SK-N-SH (cell line): ENCODE measurements at places on chromosomes 11 and 22.

GRCh38 chr11:2526808-2527381 lies 82.1 kb downstream of the KCNQ1 start:
- H3K27me3 ChIP-seq, result no peaks in the 10 kb centered on the region
- H3K4me3 ChIP-seq, result no peak overlapping the region
- no peak for DNase-seq
- no peak overlapping the region for H3K27ac ChIP-seq
- H3K4me1 ChIP-seq, result peaks cover 5% of the 10 kb centered on the region; the same call in 1 of the 2 replicates
- H3K36me3 ChIP-seq, result no peaks in the 10 kb centered on the region

DNA sequence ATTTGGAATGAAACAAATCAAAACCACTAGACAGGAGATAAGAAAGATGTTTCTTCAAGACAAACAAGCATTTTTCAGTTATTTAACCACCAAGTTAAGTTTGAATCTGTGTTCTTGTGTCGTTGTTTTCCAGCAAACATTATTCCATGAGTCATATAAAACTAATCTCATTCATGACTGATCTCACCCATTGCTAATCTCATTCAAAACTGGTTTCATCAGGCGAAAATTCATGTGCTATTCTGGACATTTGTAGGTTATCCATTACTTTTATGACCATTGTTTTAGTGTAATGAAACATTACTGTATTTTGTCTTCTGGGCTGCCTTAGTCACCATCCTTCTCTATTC lies 221.8 kb downstream of the DDX10 start:
- no peaks in the 10 kb centered on the region for H3K36me3 ChIP-seq
- no peak overlapping the region for H3K4me3 ChIP-seq
- DNase-seq, result no peak

- peak overlapping the region; percentile 56 for H3K4me3 ChIP-seq
- H3K27me3 ChIP-seq, result peaks cover 12% of the 10 kb centered on the region; the same call in 1 of the 2 replicates
- no peak overlapping the region for H3K27ac ChIP-seq
- H3K4me1 ChIP-seq, result no peaks in the 10 kb centered on the region
Measured at GRCh38 chr11:128686745-128687177, 7.1 kb upstream of the FLI1 start.

GRCh38 chr11:89477175-89477574 lies 14.0 kb downstream of the NOX4 start:
- H3K4me1 ChIP-seq, result no peaks in the 10 kb centered on the region
- H3K27me3 ChIP-seq, result no peaks in the 10 kb centered on the region
- H3K4me3 ChIP-seq, result no peak overlapping the region
- DNase-seq, result no peak

DNA sequence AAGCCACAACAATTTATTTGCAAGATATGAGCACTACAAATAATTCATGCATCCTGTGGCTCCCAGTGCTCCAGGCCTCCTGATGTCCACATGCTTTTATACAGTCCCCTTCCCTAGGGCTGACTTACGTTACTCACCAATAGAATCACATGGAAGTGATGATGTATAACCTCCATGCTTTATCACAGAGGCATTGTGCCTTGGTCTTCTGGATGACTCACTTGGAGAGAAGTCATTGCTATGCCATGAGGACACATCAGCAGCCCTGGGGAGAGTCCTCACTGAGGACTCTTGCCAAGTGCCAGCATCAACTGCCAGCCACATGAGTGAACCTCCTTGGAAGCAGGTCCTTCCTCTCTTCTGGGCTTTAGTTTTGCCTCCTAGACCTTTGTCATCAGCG lies 22.0 kb upstream of the IGSF9B start:
- no peaks in the 10 kb centered on the region for H3K36me3 ChIP-seq
- H3K4me3 ChIP-seq, result no peak overlapping the region
- no peak overlapping the region for H3K27ac ChIP-seq
- no peaks in the 10 kb centered on the region for H3K4me1 ChIP-seq
- no peaks in the 10 kb centered on the region; the same call in 1 of the 2 replicates for H3K27me3 ChIP-seq

GRCh38 chr11:1830322-1831223 lies 4.2 kb upstream of the SYT8 start:
- DNase-seq, result peak; percentile 40

- H3K36me3 ChIP-seq, result no peaks in the 10 kb centered on the region
- peaks cover 6% of the 10 kb centered on the region; the same call in 1 of the 2 replicates for H3K4me1 ChIP-seq
- no peak for DNase-seq
- H3K27me3 ChIP-seq, result no peaks in the 10 kb centered on the region
- H3K4me3 ChIP-seq, result no peak overlapping the region
- no peak overlapping the region for H3K27ac ChIP-seq
Measured at GRCh38 chr11:134477486-134477885, 65.4 kb upstream of the B3GAT1 start.

DNA sequence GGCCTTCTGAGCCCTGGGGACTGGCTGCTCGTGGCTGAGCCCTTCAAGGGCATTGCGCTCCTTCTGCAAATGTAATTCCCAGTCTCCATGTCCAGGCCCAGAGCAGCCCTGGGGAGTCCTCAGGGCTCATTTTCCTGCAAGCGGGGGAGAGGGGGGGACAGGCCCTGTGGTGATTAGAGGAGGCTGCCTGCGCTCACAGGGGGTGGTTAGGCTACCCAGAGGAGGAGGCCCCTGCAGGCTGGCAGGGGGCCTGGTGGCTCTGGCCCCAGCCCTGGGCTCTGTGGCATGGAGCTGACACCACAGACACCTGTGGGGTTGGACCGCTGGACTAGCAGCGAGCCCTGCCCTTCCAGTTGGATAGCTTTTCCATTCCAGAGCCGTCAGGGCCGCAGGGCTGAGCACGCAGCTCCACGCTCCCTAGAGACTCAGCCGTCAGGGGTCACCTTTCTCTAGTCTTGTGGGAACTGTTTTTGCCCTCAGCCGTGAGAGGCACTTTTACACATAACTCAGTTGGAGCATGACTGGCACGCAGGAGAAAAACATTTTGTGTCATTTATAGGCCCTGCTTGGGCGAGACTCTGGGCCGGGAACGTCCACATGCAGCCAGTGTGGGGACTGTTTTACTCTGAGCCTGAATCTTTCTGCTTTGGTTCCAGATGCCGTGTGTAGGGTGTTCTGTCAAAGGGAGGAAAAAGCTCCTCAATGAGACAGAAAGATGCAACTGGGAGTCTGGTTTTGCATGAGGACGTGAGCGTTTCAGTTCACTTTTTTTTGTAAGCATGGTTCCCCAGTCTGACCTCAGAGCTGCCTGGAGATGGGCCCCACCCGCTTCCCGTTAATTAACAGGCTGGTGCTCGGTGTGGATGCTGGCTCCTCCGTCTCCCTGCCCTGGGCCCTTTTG lies 58.1 kb downstream of the LRP5 start:
- H3K27me3 ChIP-seq, result no peaks in the 10 kb centered on the region
- no peak overlapping the region for H3K4me3 ChIP-seq
- DNase-seq, result peak; percentile 69
- peaks cover 11% of the 10 kb centered on the region; the same call in 1 of the 2 replicates for H3K36me3 ChIP-seq

DNA sequence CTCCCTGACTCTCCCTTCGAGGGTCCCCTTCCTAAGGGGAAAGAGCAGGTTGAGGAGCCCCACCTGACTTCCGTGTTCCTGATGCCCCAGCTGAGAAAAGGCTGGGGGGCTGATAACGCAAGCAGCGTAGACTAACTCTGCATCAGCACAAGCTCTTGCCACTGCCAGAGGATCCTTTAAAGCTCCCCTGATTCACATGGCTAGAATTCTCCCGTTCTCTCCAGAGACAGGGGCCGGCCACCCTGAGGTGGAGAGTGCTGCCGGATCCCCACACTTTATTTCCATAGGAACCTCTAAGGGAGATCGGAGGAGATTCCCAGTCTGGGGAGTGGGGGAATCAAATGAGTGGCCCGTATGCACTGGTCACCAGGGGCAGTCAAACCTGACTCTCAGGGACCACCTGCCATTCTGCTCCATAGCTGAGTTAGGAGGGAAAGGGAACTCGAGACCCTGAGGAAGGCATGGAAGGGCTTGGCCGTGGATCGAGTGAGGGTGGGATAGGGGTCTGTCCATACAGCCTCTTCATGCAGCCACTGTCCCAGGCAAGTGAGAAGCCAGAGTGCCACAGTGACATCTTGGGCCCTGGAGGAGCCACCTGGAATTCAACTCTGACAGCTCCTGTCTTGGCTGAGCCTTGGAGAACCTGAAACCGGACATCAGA lies 1.4 kb upstream of the VSIG10L2 start:
- H3K27me3 ChIP-seq, result no peaks in the 10 kb centered on the region
- no peaks in the 10 kb centered on the region for H3K36me3 ChIP-seq
- H3K4me3 ChIP-seq, result no peak overlapping the region
- no peak overlapping the region for H3K27ac ChIP-seq
- DNase-seq, result no peak
- peaks cover 16% of the 10 kb centered on the region; the same call in 1 of the 2 replicates for H3K4me1 ChIP-seq

GRCh38 chr22:44181033-44181911 lies 547 bp downstream of the PARVG start:
- no peak overlapping the region for H3K27ac ChIP-seq
- no peak overlapping the region for H3K4me3 ChIP-seq
- no peaks in the 10 kb centered on the region for H3K4me1 ChIP-seq
- H3K36me3 ChIP-seq, result no peaks in the 10 kb centered on the region
- no peaks in the 10 kb centered on the region for H3K27me3 ChIP-seq
- DNase-seq, result no peak

DNA sequence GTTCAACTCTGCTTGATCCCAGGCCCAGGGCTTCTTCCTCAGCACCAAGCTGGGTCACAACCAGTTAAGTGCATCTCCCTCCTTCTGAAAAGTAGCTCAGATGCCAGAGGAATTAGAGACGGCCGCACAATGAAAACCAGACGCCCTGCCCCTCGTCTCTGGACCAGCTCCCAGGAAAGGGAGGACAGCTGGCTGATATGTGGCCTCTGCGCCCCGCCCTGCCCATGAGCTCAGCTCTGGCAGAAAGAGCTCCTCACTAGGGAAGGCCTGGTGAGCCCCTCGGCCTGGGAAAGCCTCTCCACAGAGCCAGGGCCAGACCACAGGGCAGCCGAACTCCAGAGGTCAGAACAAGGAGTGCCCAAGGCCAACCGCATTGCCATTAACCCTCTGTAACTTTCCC lies 18.1 kb upstream of the SCGB1A1 start:
- H3K27ac ChIP-seq, result peak overlapping the region; percentile 52; the same call in 1 of the 2 replicates
- H3K4me3 ChIP-seq, result no peak overlapping the region
- peak; percentile 93 for DNase-seq
- H3K36me3 ChIP-seq, result no peaks in the 10 kb centered on the region
- no peaks in the 10 kb centered on the region for H3K27me3 ChIP-seq
- peaks cover 29% of the 10 kb centered on the region for H3K4me1 ChIP-seq

- peaks cover 37% of the 10 kb centered on the region; the same call in 1 of the 2 replicates for H3K4me1 ChIP-seq
- no peak overlapping the region for H3K4me3 ChIP-seq
- no peak for DNase-seq
- no peaks in the 10 kb centered on the region for H3K27me3 ChIP-seq
Measured at GRCh38 chr22:20578707-20579106, 71.3 kb downstream of the MED15 start.

DNA sequence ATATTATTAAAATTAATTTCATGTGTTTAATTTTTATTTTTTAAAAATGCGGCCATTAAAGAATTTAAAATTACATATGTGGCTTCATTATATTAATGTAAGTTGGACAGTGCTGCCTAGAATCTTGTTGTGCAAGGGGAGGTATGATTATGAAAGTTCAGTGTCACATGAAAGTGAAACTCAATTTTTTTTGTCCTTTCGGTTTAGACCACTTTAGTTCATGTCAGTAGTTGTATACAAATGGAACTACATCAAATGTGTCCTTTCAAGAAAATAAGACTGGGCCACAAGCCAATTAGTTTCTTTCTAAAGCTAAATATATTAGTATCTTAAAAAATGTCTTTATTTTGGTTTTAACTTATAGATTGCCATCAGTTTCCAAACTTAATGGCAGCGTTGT lies 35.7 kb downstream of the TBCEL start:
- no peak for DNase-seq
- no peaks in the 10 kb centered on the region for H3K4me1 ChIP-seq
- H3K27ac ChIP-seq, result no peak overlapping the region
- peaks cover 96% of the 10 kb centered on the region for H3K36me3 ChIP-seq
- H3K4me3 ChIP-seq, result no peak overlapping the region

- no peaks in the 10 kb centered on the region for H3K36me3 ChIP-seq
- H3K4me1 ChIP-seq, result peaks cover 55% of the 10 kb centered on the region
- DNase-seq, result no peak
Measured at GRCh38 chr11:33696411-33696810, 4.2 kb downstream of the C11orf91 start.

- H3K27me3 ChIP-seq, result no peaks in the 10 kb centered on the region
- no peak for DNase-seq
- peaks cover 6% of the 10 kb centered on the region; the same call in 1 of the 2 replicates for H3K4me1 ChIP-seq
- H3K27ac ChIP-seq, result no peak overlapping the region
Measured at GRCh38 chr11:31652528-31652927, 143.0 kb downstream of the ELP4 start.

GRCh38 chr11:117816846-117817367 lies 7.6 kb downstream of the FXYD2 start:
- H3K27ac ChIP-seq, result no peak overlapping the region
- H3K4me1 ChIP-seq, result peaks cover 8% of the 10 kb centered on the region; the same call in 1 of the 2 replicates
- H3K27me3 ChIP-seq, result no peaks in the 10 kb centered on the region
- DNase-seq, result no peak
- H3K36me3 ChIP-seq, result no peaks in the 10 kb centered on the region

GRCh38 chr22:37069319-37069718 lies 17.8 kb downstream of the KCTD17 start:
- H3K4me3 ChIP-seq, result no peak overlapping the region
- H3K27me3 ChIP-seq, result peaks cover 23% of the 10 kb centered on the region; the same call in 1 of the 2 replicates
- no peak for DNase-seq
- no peaks in the 10 kb centered on the region for H3K36me3 ChIP-seq
- H3K4me1 ChIP-seq, result no peaks in the 10 kb centered on the region

- no peaks in the 10 kb centered on the region for H3K4me1 ChIP-seq
- H3K27me3 ChIP-seq, result no peaks in the 10 kb centered on the region; the same call in 1 of the 2 replicates
- H3K4me3 ChIP-seq, result no peak overlapping the region
- no peak overlapping the region for H3K27ac ChIP-seq
- no peaks in the 10 kb centered on the region for H3K36me3 ChIP-seq
- no peak for DNase-seq
Measured at GRCh38 chr22:22674467-22674866, 30.1 kb downstream of the GGTLC2 start.
